AG04450 (cell line): ENCODE measurements at places on chromosomes 7 and 10. TPM values are rescaled to one million over a fixed set of nuclear protein-coding genes. Genes with fewer than 3 reads are reported as not detected.

GRCh38 chr10:35614312-35614711, 9.2 kb downstream of the GJD4 start:
- DNase-seq, result no peak

- no peak for DNase-seq
Measured at GRCh38 chr7:100825215-100825671, 2.1 kb downstream of the EPHB4 start.

- no peak for DNase-seq
Measured at GRCh38 chr10:42938351-42938750, 138.5 kb upstream of the RET start.

Gene STX1A
- polyA plus RNA-seq, result 12.9 and 13.7 TPM in 2 replicates

GRCh38 chr10:14574291-14574690, 200.4 kb downstream of the FAM107B start:
- DNase-seq, result no peak
